LHCN-M2 (cell line): ENCODE measurements at places on chromosomes 2 and 18. TPM values are rescaled to one million over a fixed set of nuclear protein-coding genes. Genes with fewer than 3 reads are reported as not detected.
A peak's percentile ranks its signal among the peaks of the same experiment; 100 is the strongest.

The DYNAP gene
- not detected in 2 replicates for total RNA-seq

DNA sequence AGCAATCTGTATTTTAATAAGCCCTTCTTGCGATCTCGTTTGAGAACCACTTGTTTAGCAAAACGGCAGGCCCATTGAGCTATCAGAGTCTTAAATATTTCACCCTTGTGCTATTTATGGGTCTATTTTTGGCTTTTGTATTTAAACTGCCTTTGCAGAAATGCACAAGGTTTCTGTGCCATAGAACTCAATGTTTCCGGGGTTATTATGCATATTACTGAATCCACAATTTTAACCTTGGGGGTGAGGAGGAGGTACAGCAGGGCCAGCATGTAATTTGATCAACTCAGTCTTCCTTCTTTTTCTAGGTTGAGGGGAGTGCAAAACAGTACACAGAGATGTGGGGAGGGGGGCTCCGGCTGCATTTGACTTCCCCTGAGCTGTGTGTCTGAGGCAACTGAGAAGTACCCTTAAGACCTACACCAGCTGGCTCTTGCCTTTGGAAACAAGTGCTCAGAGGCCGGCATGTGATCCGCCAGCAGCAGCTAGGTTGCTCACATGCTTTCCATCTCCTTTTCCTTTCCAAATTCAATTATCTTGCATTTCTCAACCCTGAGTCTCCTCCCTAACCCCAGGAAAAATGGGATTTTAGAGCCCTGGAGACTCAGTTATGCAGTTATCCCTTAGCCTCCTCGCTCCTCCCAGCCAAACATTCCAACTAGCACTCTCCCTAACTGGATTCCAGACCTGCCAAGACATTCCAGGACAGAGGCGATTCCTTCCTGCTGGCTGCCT, 103.0 kb downstream of the HNRNPLL start:
- DNase-seq = no peak

- DNase-seq = no peak
Measured at GRCh38 chr2:172279214-172279613, 148.2 kb upstream of the ITGA6 start.

DNA sequence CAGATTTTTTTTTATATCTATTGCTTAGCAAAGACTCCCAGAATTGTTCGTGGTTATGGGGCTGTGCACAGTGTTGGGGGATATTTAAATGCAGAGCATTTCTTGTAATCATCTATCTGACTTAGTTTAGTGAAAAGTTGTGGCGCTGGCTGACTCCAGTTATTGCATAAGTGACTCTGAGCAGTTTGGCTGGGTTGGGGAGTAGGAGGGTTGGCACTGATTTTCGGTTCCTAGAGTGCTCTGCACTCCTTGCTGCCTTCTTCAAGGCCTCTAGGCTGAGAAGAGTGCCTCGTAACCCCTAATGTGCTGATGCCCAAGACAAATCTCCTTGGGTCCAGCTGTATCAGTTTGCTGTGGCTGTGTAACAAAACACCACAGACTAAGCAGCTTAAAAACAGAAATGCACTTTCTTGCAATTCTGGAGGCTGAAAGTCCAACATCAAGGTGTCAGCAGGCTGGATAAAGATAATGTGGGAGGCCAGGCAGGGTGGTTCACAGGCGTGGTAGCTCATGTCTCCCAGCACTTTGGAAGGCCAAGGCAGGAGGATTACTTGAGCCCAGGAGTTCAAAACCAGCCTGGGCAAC, 6.5 kb upstream of the IMPA2 start:
- no peak for DNase-seq

The SMYD1 gene
- total RNA-seq = 0.45 and 1.6 TPM in 2 replicates

GRCh38 chr2:145292166-145292565, 772.2 kb upstream of the ZEB2 start:
- no peak for DNase-seq

DNA sequence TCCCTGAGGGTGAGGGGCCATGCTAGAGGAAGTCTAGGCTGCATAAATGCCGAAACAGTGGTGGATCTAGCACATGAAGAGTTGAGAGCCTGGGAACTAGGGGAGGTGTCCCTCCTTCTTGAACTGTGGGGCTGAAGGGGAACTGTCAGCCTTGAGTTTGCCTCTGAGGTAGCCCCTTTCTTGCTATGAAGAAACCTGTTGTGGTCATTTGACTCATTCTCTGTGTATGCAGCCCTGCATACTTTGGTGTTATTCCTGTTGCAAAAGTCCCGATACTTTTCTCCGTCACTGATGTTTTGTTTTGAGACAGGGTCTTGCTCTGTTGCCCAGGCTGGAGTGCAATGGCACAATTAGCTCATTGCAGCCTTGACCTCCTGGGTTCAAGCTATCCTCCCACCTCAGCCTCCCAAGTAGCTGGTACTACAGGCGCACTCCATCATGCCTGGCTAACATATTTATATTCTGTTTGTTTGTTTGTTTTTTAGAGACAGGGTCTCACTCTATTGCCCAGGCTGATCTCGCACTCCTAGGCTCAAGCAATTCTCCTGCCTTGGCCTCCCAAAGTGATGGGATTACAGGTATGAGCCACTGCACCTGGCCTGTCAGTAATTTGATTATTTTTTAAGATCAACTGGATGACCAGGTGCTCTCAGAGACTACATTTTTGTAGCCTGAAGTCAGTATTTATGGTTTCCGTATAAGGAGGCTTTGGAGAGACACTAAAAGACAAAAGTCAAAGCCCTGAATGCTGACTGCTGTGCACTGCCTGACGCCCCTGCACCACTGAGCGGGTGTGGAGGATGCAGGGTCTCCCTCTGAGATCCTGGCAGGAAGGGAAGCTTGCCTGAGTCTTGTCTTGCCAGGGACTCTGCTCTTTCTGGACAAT, 126.0 kb upstream of the MSH6 start:
- DNase-seq = no peak

The SP5 gene
- 0.13 TPM in 1 of 2 replicates, not detected in the other for total RNA-seq

- no peak for DNase-seq
Measured at GRCh38 chr2:178530131-178530530, 49.9 kb downstream of the PLEKHA3 start.

DNA sequence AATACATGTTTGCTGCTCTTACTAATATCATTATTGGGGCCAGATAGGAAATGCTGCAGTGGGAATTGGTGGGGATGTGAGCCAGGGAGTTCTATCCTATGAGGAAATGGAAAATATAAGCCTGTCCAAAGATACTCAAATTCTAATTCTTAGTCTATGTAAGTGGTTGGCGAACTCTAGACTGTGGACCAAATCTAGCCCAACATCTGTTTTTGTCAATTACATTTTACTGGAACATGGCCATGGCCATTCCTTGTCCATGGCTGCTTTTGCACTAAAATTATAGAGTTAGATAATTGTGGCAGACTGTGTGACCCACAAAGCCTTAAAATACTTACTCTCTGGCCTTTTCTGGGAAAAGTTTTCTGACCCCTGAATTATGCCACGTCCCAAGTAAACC, 113.3 kb downstream of the MGAT5 start:
- DNase-seq = peak; percentile 70

The COLEC11 gene
- total RNA-seq = not detected in 2 replicates

DNA sequence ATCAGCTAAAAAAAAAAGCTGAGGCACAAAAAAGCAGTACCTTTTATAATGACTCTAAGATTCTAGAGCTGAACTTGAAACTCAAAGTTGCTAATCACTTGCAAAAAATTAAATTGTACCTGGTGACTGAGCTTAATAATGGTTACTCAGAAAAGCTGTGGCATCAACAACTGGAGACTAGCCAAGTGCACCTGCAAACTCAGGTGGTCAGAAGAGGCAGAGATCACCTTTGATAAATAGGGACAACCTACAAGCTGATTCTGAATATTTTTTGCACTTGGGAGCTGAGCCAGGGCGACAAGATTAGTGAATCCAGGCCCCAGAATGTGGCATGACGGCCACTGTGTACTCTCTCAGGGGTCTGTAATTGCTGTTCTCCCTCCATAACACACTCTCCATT, 3.0 kb downstream of the ABHD3 start:
- no peak for DNase-seq

- peak; percentile 52 for DNase-seq
Measured at GRCh38 chr2:175207741-175208438, 26.4 kb upstream of the ATP5MC3 start.

DNA sequence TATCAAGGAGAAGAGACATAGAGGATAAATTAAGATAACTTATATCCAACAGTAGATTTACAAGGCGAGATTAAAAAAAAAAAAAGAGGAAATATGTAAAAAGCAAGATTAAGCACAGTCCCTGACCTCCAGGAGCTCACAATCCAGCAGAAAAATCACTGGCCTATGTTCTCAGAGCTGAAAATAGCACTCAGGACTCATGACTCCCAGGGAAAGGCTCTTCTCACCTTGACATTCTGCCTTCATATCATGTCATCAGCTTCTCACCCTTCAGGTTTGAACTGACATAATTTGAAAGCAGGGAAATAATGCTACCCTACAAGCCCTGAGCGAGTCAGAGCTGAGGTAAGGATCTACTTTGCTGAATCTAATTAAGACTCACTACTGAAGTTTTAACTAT, 82.8 kb downstream of the L3MBTL4 start:
- DNase-seq = no peak

GRCh38 chr2:68993660-68994059, 19.2 kb downstream of the GKN1 start:
- DNase-seq = no peak

GRCh38 chr2:233141901-233142300, 81.8 kb downstream of the INPP5D start:
- DNase-seq = no peak

GRCh38 chr2:239811806-239812560, 213.2 kb downstream of the NDUFA10 start:
- no peak for DNase-seq

DNA sequence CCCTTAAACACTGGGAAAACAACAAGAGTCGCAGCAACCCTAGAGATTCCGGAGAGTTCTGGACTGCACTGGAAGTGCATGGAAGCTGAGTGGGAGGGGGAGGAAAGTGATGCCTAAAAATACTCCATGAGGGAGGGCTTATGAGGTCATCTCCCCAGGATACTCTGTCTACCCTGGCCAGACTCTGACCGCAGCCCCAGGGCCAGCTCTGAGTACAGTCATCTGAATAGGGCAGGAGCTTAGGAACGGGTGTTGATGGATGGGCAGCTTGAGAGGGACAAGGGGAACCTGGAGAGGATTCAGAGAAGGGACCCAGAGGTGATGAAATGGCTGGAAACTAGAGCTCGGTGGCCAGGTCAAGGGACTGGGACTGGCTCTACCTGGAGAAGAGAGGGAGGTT, 79.3 kb upstream of the IGFBP5 start:
- DNase-seq = peak; percentile 99

GRCh38 chr2:65053199-65053598, 3.0 kb upstream of the CEP68 start:
- no peak for DNase-seq

DNA sequence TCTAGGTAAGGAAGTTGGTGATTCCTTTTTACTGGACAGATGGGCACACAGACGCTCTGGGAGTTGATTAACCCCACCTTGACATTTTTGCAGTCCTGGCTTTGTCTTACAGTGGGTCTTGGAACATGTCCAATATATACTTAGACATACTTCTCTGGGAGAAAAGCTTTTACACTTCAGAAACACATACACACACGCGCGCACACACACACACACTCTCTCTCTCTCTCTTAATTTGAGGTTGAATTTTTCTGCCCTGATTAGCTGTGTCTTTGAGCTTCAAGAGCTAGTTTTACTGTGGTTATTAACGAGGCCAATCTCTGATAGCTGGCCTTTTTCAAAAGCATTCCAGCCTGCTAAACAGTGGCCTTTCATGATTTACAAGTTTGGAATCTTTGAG, 215.0 kb downstream of the MYCN start:
- DNase-seq = no peak

GRCh38 chr2:160141419-160141818, 58.7 kb downstream of the ITGB6 start:
- peak; percentile 19 for DNase-seq

- no peak for DNase-seq
Measured at GRCh38 chr2:190036071-190036470, 26.5 kb downstream of the MSTN start.

- DNase-seq = no peak
Measured at GRCh38 chr2:119574864-119575263, 30.6 kb downstream of the CFAP221 start.

- no peak for DNase-seq
Measured at GRCh38 chr18:48934723-48935432, 15.9 kb downstream of the SMAD7 start.

The LGALSL gene
- total RNA-seq = 0.17 and 0.26 TPM in 2 replicates

The TNFAIP6 gene
- total RNA-seq = 20.3 and 21.3 TPM in 2 replicates

DNA sequence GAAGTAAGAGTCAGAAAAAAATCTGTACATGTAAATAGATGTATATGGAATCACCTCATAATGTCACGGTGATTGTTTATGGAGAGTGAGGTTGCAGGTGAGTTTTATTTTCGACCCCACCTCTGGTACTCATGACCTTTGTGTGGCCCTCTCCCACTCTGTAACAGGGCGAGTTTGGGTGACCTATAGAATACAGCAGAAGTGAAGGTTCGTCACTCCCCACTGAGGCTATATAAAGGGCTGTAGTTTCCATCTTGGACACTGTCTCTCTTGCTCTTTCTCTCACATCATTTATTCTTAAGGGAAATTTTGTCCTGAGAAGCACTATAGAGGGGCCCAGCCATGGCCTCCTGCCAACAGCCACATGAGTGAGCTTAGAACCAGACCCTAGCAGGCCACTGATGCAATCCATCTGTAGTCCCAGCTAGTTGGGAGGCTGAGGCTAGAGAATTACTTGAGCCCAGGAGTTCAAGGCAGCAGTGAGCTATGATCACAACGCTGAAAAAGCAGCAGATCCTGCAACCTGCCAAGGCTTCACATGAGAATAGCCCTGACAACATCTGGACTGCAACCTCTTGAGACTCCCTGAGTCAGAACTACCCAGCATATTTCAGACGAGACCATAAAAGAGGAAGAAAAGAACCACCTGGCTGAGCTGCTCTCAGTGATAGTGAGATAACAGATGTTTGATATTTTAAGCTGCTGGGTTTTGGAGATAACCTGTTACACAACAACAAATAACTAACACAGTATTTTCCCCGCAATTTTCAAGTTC, 74.3 kb upstream of the SLC1A4 start:
- DNase-seq = no peak

GRCh38 chr18:24754583-24755253, 294.3 kb downstream of the HRH4 start:
- no peak for DNase-seq

GRCh38 chr2:231929961-231930592, 3.9 kb upstream of the NPPC start:
- no peak for DNase-seq

- DNase-seq = no peak
Measured at GRCh38 chr2:66446941-66447340, 12.0 kb downstream of the MEIS1 start.
